ENCODE measurements at places on chromosomes 12 and 14. TPM values are rescaled to one million over a fixed set of nuclear protein-coding genes. Genes with fewer than 3 reads are reported as not detected.
A peak's percentile ranks its signal among the peaks of the same experiment; 100 is the strongest.

DNA sequence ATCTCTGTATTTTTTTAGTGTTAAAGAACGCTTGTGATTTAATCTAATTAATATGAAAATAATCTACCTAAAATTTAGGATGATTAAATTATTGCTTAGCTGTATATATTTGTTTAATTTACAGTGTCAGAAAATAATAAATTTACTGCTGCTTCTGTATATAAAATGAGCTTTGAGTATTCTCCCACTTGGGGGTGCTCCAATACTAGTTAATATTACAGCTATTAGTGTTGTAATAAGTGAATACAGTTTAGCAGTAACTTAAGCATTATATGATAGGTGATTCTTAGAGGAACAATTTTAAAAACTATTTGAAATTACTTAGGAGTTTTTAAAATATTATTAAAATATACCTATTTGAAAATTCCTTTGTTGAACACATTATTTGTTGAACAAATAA, 62.2 kb downstream of the PAPOLA start:
- no peaks in the 10 kb centered on the region for H3K27me3 ChIP-seq
- no peak for DNase-seq
- peaks cover 4% of the 10 kb centered on the region for H3K36me3 ChIP-seq
- H3K27ac ChIP-seq: no peak overlapping the region
- H3K4me1 ChIP-seq: no peaks in the 10 kb centered on the region

GRCh38 chr14:101588990-101589389, 27.7 kb downstream of the DIO3 start:
- no peaks in the 10 kb centered on the region for H3K36me3 ChIP-seq
- peaks cover 17% of the 10 kb centered on the region for H3K27me3 ChIP-seq
- H3K27ac ChIP-seq: no peak overlapping the region
- H3K4me3 ChIP-seq: no peak overlapping the region
- peak; percentile 38 for DNase-seq

DNA sequence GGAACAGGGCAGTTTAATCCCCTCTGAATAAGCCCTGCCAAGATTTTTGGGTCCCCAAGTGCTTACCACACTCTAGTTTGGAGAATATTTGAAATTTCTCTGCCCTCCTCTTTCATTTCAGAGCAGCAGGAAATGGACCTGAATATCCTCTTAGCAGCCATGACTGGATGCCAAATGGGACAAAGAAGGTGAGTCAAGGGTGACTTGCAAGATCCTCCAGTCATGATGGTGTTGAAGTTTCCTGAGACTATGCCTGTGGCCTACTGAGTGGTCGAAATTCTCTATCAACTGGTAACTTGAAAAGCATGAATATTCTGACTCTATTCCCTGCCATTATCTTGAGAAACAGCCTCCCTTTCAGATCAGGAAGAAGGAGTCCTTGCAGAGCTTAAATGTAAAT, 1674.7 kb upstream of the SEL1L start:
- no peak for DNase-seq
- H3K27me3 ChIP-seq: no peaks in the 10 kb centered on the region
- no peaks in the 10 kb centered on the region for H3K4me1 ChIP-seq
- H3K27ac ChIP-seq: no peak overlapping the region
- no peaks in the 10 kb centered on the region for H3K36me3 ChIP-seq

DNA sequence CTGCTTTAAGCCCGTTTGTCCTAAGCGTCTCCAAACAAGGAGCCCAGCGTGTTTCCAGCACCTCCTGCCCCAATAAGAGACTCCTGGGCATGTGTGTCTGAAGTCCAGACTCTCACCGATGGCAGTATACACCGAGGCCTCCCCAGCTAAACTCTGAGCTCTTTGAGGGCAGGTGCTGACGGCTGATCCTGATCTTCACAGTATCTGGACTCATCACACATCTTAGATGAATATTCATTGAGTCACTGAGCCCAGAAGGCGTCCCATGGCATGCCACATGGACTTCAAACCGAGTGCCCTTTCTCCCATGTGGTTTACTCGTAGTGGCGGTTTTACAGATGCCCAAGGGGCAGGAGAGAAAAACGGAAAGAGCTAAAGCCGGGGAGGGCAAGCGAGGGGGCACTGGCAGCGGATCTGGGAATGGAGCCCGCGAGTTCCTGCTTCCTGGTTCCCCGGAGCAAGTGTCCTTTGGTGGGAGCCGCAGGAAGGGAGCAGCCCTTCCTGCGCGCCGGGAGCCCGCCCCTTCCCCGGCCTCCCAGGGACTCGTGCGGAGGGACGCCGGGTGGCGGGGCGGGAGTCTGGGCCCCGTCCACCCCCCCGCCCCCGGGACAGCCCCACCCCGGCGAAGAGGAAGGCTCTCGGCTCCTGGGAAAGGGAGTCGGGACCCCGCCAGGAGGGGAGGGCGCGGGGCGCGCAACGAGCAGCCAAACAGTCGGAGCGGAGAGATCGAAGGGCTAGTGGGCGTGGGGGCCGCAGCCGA, 585 bp upstream of the TEAD4 start:
- peak overlapping the region; percentile 82 for H3K27ac ChIP-seq
- peak; percentile 52 for DNase-seq
- H3K36me3 ChIP-seq: no peaks in the 10 kb centered on the region

Gene CACNA2D4
- total RNA-seq: 1.6 TPM

Gene IL22
- not detected for total RNA-seq

Gene RASSF9
- 2.3 TPM for total RNA-seq

Gene GDF3
- total RNA-seq: not detected

Measured in muscle of leg (tissue), 16 donors.